Ureter (tissue), 1 donor: ENCODE measurements at places on chromosomes 12 and 14. TPM values are rescaled to one million over a fixed set of nuclear protein-coding genes. Genes with fewer than 3 reads are reported as not detected.

The DAO gene
- total RNA-seq, result not detected

DNA sequence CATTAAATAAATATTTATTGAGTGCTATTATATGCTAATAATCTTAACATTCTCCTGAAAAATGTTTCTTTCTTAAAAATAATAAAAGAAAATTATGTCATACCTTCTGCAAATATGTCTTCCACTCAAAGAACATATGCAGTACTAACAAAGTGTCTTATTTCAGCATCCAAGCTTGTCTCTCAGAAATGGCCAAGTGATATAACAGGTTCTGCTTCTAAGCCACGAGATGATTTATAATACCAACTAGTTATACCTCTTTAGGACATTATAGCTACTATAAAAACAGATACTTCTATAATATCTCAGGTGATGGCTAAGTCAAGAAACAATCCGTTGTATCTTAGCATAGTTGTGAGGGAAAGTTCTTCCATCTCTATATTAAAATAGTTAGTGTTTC, 128.1 kb upstream of the ARID2 start:
- DNase-seq, result no peak

DNA sequence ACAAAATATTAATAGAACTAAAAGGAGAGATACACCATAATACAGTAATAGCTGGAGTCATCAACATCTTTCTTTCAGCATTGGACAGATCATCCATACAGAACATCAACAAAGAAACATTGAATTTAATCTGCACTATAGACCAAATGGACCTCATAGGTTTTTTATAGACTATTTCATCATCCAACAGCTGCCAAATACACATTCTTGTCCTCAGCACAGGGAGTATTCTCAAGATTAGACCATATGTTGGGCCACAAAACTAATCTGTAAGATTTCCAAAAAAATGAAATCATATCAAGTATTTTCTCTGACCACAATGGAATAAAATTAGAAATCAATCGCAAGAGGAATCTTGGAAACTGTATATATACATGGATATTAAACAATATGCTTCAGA, 86.9 kb downstream of the FSCB start:
- no peak for DNase-seq

GRCh38 chr14:49546766-49547165, 39.4 kb downstream of the RPS29 start:
- DNase-seq, result no peak

- no peak for DNase-seq
Measured at GRCh38 chr14:57848353-57848752, 17.5 kb downstream of the SLC35F4 start.

- no peak for DNase-seq
Measured at GRCh38 chr14:94573475-94574277, 7.5 kb upstream of the SERPINA5 start.

The REC8 gene
- 12.6 TPM for total RNA-seq

DNA sequence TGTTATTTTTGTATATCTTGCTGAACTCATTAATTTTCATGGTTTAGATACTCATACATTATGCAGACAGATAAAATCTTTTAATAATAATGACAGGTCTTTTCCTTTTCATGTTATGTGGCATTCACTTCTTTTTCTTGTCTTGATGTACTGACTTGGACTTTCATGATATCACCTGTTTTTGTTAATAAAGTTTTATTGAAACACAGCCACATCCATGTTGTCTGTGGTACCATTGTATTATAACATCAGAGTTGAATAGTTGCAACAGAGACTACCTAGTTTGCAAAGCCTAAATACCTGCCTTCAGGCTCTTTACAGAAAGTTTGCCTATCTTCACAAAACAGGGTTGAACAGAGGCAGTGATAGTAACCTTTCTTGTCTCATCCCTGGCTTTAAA, 85.1 kb downstream of the RGS6 start:
- DNase-seq, result no peak

GRCh38 chr14:100350276-100350926, 27.3 kb downstream of the SLC25A47 start:
- DNase-seq, result no peak
